ENCODE measurements at places on chromosomes 7 and 10. TPM values are rescaled to one million over a fixed set of nuclear protein-coding genes. Genes with fewer than 3 reads are reported as not detected.

DNA sequence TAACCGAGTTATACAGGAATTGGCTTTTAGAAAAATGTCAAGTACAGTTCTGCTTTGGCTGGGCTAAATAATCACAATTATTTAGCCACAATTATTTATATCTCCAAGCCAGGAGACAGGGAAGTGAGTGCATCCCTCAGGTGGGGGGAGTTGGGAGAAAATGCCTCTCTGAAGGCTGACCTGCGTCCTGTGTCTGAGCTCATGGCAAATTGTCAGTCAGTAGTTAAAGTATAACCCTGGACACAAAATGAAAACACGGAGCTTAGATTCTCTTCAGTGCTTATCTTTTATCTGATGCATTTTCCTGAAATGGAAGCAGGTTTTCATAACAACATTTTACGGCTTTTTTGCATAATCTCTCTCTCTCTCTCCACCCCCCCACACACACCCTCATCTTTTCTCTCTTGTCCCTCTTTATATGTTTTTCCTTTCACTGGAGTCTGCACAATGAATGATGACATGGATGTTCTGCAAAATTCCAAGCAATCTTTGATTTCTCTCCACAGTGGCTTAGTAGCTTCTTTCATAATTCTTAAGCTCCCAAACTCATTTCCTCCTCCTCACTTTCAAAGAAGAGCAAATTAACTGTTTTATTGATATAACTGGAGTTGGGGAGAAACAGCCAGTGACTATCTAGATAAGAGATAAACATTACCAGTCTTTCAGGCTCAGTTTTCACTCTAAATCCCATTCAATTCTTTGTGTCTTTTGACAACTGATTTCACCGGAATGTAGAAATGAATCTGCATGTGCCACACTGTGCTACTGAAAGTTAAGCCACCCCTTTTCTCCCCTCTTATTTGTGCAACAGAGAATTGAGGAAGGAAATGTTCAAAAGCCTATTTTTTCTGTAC, 521.4 kb upstream of the GHITM start:
- DNase-seq: no peak

- no peak for DNase-seq
Observed at GRCh38 chr10:29239569-29240472, 49.0 kb upstream of the LYZL1 start.

GRCh38 chr7:92778972-92779371, 57.4 kb downstream of the CDK6 start:
- DNase-seq: no peak

- no peak for DNase-seq
Observed at GRCh38 chr10:131875501-131875900, 25.3 kb upstream of the PPP2R2D start.

DNA sequence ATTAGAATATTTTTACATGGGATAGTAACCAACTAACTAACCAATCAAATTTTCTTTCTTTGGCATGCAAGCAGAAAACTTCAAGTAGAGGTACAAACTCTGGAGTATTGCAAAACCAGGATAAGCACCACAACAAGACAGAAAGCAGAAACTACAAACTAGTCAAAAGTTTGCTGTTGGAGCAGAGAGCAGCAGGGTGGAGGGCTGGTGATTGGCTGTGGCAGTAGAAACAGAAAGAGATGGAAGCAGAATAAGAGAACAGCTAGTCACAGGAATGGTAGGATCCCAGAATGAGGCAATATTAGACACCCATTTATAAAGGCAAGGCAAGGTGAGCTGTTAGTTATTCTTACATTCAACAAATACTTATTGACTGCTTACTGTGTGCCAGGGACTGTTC, 6.8 kb upstream of the MACC1 start:
- DNase-seq: no peak

DNA sequence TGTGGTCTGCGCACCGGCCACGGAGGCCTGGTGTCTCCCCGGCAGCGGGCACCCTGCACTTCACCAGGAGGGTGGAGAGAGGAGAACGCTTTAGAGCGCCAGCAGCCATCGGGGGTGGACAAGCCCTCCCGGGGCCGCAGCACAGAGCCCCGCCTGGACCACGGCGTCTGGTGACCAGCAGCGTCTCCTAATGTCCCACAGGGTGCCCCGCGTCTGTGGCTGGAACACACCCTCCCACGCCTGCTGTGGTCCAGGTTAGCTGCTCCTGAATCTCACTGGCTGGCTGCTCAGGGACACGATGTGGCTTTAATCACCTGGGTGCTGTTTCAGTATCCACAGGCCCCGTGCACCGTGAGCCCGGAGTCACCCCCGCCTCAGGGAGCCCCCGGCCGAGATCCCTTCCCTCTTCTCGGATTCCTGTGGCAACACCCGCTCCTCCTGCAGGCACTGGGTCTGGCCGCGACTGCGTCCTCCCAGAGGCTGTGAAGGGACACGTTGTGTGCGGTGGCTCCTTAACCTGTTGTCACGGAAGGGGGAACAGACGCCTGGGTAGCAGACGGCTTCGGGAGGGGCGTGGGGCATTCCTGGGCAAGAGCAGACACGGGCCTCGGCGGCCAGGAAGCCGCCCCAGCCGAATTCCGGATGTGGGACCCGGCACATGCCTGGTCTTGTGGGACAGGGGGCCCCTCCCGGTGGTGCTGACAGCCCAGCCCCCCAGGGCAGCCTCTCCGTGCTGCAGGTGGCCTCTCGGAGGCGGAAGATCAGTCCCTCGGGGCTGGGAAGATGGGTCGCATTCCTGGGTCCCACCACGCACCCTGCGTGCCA, 78.9 kb downstream of the FOXL3 start:
- DNase-seq: no peak

- DNase-seq: no peak
Observed at GRCh38 chr7:41053820-41054219, 649.1 kb downstream of the INHBA start.

- no peak for DNase-seq
Observed at GRCh38 chr7:157657741-157658740, 321.2 kb downstream of the DNAJB6 start.

- DNase-seq: no peak
Observed at GRCh38 chr7:2808891-2809665, 35.0 kb downstream of the GNA12 start.

GRCh38 chr7:88116235-88116795, 103.5 kb downstream of the SRI start:
- no peak for DNase-seq

The AOAH gene
- total RNA-seq: 4.5 TPM

DNA sequence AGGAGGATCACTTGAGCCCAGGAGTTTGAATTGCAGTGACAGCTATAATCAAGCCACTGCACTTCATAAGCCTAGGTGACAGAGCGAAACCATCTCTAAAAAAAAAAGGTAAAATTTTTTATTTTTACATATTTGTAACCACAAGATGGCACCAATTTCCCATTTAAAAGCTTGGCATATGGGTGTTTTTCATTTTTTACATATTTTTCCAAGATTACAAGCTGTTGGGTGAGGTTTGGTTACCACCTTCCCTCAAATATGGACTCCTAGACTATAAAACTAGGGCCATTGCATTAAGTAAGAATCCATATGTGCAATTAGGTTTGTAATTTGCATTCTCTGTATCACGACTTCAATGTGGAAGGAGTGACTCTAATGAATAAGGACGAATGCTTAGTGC, 129.3 kb upstream of the ACBD5 start:
- DNase-seq: peak; percentile 9
